ENCODE measurements at places on chromosomes 12 and 14.

DNA sequence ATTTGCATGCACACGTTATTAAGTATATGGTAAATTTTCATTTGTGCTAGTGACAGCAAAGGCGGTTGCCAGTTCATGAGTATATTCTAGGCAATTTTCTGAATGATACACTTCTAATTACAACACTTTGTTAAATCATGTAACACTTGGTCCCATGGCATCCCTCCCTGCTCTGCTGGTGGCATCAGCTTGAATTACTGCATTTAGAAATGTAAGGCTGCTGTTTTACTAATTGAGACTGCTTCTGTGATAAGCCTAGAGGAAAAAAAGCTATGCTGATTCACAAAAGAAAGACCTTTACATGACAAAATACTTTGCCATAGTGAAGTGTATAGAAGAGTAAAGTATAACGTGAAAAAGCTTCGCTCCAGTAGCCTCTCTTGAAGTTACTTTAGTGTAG, 636.1 kb downstream of the KCNH5 start:
- DNase-seq: no peak

GRCh38 chr12:46217541-46218321, 51.1 kb downstream of the SLC38A1 start:
- no peak for DNase-seq

DNA sequence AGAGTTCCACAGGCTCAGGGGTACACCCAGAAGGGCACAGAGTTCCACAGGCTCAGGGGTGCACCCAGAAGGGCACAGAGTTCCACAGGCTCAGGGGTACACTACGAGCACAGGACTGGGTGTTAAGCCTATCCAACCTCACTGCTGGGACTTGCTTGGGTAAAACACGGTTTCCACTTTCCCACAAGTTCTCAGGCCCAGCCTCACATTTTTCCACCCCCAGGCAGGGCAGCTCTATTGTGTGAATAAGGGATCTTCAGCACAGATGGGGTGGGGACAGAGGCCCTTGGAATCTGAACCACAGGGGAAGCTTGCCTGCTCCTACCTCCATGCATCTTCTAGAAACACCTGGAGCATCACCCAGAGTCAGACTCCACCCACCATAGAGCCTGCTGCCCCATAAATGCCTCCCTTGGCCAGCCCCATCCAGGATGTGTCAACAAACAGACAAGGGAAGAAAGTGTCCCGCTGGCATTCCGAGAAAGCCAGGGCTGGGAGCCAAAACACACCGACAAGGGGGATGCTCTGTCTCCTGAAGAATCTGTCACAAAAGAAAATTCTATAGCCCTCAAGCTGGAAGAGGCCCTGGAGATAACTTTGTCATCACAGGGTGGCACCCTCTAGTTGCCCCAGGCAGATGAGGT, 4.8 kb downstream of the CRACR2A start:
- DNase-seq: no peak

GRCh38 chr12:92785563-92785950, 82.8 kb downstream of the PLEKHG7 start:
- DNase-seq: no peak

DNA sequence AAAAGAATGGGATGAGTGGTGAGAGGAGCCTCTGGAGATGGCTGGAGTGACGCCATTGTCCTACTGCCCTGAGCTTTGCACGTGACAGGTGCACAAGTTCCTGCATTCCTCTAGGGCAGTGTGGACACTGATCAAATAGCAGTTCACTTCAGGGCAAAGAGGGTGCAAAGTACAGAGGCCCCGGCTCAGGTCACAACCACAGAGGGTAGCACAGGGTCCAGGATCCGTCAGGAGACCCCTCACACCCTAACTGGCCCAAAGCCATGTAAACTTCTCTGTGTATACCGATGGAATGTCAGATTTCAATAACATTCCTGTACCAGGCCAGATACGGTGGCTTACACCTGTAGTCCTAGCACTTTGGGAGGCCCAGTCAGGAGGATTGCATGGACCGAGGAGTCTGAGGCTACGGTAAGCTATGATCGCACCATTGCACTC, 10.4 kb upstream of the FBLN5 start:
- no peak for DNase-seq

DNA sequence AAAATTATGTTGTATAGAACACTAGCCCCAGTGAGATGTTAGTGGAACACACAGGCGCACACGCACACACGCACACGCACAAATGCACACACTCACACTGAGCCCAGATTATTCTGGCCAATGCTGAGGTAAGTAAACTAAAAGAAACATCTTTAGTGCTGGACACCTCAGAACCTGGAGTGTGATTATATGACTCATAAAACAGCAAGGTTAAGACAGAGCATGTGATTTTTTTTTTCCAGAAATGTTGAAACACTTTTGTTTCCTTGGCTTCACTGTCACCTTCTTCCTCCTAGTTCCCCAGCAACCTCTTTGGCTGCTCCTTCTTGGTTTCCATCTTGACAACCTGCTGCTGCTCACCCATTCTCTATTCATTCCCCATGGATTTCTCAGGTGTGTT, 141.0 kb upstream of the ALG10B start:
- DNase-seq: no peak

DNA sequence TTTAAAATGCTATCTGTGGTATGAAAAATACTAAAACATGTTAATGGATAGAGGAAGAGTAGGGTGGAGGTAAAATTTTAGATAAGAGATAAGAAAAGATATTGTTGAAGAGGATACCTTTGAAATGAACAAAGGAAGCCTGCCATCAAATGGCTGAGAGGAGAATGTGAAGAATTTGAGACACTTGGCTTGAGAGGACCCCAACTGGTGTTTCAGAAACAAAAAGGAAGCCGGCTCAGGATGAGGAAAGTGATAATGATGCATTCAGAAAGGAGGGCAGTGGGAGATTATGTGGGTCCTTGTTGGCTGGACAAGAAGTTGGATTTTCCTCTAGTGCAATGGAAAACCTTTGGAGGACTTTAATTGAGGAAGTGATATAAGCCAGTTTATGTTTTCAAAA, 264.4 kb downstream of the DUSP6 start:
- DNase-seq: no peak

- DNase-seq: no peak
Observed at GRCh38 chr12:115752913-115753726, 524.4 kb downstream of the MED13L start.

GRCh38 chr12:113835896-113836295, 130.2 kb downstream of the RBM19 start:
- no peak for DNase-seq

DNA sequence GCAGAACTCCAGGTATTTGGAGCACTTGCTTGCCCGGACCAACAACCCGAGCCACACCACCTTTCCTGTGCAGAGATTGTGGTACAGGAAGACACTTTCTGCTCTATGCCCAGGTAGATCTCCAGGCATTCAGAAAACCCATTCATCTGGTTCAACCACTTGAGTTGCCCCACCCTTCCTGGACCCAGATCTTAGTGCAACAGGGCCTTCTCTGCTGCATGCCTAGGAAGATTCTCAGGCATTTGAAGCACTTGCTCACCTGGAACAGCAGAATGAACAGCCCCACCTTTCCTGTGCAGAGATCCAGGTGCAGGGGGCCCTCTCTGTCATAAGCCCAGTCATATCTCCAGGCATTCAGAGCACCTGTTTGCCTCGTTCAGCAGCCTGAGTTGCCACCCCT, 412.8 kb upstream of the MGAT4C start:
- no peak for DNase-seq

- no peak for DNase-seq
Observed at GRCh38 chr12:46402941-46403718, 30.6 kb upstream of the SLC38A2 start.

DNA sequence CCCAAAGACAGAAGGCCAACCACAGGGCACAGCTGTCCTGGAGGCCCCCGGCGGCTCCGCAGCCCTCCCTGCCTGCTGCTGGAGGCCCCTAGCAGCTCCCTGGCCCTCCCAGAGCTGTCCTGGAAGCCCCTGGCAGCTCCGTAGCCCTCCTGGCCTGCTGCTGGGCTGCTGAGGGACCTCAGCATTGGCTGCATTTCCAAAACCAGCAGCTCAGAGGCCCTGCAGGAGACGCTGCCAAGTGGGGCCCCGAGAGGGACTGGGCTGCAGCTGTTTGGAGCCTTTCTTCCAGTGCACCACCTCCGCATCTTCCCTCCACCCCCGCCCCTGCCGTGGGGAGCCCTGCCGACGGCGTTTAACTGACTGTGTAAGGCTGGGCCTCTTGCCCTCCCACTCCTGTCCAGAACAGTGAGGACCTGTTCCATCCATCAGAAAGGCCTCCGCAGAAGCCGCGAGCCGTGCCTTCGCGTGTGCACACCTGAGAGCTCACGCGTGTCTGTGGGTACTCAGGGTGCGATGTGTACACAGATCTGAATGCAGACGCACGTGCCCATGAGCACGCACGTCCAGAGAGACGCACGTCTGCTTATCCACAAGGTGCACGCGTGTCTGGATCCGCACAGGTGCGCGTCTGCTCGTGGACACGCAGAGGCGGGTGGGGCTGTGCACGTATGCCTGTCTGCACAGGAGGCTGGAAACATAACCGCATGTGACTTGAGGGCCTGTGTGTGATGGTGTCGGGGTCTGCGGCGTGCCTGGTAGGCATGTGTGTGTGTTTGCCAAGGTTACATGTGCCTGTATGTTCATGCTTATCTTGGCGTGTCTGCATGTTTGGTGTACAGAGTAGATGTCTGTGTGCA, 57.0 kb upstream of the FBRSL1 start:
- no peak for DNase-seq

DNA sequence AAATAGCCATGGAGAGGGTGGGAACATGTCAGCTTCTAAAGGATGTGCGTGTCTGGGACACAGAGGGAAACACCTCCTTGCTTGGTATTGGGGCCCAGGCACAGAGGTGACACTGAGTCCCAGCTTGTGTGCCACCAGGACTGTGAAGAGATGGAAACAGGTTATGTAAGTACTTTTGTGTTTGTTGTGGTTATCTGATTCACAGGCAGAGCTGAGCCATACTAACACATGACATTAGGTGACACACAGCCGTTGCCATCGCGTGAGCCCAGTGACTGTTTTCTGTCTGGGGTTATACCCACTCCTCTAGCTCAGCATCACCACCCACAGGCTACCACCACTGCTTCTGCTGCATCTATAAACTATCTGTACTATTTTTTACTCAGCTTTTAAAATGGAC, 12.1 kb upstream of the FLVCR2 start:
- DNase-seq: peak; percentile 57

DNA sequence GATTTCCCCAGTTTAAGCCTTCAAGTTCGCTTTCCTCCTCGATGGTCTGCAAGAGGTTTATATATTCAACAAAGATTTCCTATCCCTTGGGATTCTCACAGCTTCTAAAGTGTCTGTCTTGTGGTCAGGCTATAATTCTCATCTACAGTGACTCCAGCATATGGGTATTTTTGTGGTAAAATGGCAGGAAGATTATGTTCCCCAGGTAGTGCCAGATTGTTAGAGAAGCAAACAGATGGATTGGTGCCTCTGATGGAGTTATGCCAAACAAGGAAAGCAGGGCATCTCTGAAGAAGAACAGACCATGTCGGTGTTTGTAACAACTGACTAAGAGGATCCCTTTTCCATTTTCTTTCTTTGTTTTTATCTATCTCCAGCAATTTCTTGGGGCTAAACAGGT, 5.5 kb upstream of the CCDC175 start:
- DNase-seq: no peak

DNA sequence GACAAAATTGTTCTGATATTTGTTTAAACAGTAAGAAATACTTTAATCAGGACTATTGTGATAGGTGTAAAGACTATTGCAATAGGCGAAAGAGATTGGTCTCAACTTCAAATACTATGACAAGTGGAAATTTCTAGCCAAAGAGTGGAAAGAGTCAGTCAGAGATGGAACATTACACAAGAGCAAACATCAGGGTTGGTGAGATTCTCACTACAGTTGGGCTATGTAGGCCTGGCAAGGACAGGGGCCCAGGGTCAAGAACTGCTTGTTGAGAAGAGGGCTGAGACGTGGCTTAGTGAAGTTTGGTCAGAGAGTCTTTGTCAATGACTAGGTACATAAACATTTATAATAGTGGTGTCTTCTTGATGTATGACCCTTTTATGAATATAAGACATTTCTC, 19.4 kb downstream of the CAND1 start:
- DNase-seq: no peak

DNA sequence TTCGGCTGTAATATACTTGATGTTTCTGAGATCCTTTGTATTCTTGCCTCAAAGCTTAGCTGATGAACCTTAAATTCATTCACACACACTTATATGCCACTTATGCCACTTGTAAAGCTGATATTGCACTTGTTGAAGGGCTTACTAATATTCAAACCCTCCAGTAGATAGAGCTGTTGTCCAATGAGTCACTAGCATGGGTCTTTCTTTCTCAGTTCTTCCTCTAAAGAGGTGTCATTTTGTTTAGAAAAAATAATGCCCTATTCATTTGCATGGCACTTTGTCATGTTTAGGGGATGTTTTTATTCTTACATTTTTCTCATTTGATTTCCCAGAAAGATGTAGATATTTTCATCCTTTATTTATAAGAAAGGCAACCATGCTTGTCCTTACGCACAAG, 56.4 kb downstream of the MON2 start:
- no peak for DNase-seq

DNA sequence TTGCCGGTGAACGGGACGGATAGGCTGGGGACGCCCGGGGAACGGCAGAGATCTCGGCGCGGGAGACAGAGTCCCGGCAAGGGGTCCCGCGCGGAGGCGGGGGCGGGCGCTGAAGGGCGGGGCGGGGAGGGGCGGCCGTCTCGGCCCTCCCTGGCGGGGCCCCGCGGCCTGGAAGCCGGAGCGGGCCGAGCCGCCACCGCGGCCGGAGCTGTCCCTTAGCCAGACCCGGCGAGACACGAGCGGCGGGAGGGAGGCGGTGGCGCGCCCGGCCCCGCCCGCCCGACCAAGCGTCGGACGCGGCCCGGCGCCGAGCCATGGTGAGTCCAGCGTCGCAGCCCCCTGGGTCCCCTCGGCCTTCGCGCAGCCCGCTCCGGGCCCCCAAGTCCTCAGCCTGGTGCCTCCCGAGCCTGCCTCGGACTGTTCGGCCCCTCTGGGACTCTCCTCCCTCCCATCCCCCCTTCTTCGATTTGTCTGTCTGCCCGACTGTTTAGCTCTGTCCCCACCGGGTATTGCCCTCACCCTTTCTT, at the start of gene ARHGEF40:
Gene ARHGEF40, plus strand, starts transcription at position 222 of the 527 bp plus-strand sequence. Its CDS starts 93 bp downstream, at position 315.
- DNase-seq: no peak

Measured in stimulated activated CD8-positive, alpha-beta memory T cell treated with anti-CD3 and anti-CD28 coated beads, Interleukin-7, amount 100 ng/mL, for 24 hours (primary cell).